ENCODE measurements at places on chromosomes 6 and 20.

DNA sequence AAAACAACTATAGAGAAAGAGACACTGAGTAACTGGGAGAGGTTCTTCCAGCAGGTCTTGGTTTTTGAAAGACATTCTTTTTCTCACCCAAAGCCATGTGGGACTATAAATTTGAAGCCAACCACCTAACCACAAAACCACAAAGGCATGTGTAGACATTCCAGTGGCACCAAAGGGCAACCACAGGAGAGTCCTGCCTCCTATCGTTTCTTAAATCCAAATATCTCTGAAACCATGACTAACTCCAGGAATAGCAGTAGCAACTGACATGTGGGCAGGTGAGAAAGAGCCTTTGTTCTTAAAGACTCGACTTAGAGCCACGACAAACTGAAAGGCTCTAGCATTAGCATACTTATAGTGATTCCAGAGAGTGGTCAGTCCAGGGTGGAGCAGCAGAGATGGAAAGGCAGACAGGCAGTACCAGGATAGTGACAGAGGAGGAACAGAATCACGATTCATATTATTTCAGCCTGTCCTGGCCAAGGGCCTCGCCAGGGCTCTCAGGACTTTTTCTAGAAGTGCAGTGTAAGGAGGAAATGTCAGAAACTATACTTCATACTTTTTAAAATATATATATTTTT is 9.4 kb upstream of the COL9A1 start:
- DNase-seq: no peak

- DNase-seq: no peak
These were observed 33.6 kb downstream of the WFDC3 start for GRCh38 chr20:45758096-45758495.

- no peak for DNase-seq
These were observed 44.6 kb upstream of the HDDC2 start for GRCh38 chr6:125346201-125346925.

- DNase-seq: no peak
These were observed 713.6 kb downstream of the RNF144B start for GRCh38 chr6:19100752-19101151.

DNA sequence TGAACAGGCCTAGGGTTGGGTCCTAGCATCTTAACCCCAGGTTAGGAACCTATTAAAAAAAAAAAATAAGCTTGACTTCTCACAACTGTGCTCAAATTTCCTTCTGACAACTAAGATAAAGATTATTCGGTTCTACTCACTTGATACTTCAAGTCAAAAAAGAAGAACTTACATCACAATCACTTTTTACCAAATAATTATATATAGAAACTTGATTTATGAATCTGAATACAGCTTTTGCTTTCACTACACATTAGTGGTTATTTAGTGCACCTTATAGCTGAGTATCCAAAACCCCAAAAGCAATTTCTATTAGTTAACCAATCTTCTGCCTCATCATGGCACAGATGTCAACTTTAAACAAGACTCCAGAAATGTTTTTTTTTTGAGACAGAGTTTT is 119.0 kb upstream of the DST start:
- DNase-seq: no peak

DNA sequence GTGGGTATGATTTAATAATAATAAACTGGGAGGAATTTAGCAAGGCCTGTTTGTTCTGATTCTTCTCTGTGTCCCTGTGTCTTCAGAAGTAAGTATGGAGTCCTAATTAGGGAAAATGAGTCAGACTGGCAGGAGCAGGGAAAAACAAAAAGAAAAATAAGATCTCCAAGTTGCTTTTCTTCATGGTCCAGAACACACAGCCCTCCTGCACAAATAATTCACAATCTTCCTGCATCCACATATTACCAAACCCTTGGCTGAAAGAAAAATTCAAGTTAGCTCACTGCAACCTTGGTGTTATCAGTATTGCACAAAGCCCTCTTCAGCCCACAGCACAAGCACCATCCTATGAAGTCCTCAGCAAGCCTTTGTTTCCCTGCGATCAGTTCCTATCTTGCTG is 142.0 kb upstream of the LAMA2 start:
- DNase-seq: no peak

DNA sequence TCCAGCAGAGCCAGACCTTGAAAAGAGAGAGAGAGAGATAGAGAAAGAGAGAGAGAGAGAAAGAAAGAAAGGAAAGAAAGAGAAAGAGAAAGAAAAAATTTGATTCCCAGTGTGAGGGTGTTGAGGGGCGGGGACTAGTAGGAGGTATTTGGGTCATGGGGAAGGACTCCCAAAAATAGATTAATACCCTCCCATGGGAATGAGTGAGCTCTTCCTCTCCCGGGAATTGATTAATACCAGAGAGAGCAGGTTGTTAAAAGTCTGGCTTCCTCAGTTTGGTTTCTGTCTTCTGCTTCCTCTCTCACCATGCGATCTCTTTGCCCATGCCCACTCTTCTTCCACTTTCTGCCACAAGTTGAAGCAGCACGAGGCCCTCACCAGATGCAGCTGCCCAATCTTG is 28.8 kb upstream of the CFAP206 start:
- no peak for DNase-seq

DNA sequence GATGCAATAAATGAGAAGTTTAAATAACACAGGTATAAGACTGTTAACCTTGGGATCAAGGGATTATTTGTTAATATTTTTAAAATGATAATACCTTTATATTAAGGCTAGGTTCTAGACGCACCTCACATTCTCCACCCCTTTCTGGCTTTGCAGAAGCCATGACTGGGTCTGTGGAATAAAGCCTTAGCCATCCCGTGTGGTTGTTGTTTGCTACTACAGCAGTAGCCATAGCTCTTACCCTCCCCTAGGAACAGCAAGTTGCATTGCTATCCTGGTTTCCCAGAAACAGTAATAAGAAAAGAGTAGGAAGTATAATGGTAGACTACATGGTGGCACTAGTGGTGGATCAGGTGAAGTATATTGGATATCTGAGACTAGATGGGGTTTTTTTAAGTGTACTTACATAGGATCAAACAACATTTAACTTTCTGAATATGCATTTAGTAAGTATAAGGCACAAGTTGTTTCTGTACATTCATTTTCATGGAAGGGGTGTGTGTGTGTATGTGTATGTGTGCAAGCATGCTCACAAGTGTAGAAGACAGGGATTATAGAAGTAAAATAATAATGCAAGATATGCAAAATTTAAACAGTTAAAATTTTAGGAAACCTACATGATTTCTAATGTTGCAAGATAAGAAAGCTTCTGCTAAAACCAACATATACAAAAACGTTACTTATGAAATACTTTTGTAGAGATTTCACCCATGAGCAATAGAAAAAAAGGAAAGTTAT is 384.2 kb downstream of the PRKN start:
- DNase-seq: no peak

GRCh38 chr20:38671186-38671585 is 53.1 kb upstream of the SLC32A1 start:
- no peak for DNase-seq

DNA sequence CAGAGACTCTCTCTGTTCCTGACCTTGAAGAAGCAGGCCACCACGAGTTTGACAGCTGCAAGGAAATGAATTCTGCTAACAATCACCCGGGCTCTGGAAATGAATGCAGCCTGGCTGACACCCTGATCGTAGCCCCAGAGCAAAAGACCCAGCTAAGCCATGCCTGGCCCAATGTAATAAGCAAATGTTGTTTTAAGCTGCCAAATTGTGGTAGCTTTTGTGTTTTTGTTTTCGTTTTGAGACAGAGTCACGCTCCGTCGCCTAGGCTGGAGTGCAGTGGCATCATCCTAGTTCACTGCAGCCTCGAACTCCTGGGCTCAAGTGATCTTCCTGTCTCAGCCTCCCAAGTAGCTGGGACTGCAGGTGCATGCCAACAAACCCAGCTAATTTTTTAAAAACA is 3.3 kb upstream of the OXT start:
- no peak for DNase-seq

DNA sequence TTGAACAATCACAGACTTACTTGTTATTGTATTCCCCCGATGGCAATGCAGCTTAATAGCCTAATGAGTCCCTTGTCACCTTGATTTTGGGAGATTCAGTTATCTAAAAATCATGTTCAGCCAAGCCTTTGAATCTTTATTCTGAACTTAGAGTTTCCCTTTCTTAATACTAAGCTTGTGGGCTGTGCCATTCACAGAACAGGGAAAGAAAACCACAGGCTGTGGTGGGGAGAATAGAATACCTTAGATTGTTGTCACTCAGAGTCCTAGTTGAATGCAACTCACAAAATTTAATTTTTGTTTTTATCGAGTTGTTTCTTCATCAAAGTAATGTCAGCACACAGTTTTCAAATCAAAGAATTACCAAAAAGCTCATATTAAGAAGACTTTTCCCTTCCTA is 37.4 kb downstream of the RFPL4B start:
- DNase-seq: no peak

DNA sequence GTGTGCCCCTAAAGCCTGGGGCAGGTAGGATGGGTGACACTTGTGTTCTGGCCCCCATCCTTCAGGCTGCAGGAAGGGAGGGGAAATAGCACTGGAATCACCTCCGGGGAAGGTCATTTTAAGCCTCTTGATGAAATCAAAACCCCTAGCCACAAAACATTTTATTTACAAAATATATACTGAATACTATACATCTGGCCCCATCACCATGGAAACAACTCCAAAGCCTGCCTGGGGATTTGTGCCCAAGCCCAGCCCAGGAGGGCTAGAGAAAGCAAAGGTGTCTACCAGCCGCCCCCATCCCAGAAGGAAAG is 2.6 kb downstream of the SMIM29 start:
- DNase-seq: no peak

GRCh38 chr20:47506335-47506734 is 4.6 kb downstream of the NCOA3 start:
- DNase-seq: no peak

DNA sequence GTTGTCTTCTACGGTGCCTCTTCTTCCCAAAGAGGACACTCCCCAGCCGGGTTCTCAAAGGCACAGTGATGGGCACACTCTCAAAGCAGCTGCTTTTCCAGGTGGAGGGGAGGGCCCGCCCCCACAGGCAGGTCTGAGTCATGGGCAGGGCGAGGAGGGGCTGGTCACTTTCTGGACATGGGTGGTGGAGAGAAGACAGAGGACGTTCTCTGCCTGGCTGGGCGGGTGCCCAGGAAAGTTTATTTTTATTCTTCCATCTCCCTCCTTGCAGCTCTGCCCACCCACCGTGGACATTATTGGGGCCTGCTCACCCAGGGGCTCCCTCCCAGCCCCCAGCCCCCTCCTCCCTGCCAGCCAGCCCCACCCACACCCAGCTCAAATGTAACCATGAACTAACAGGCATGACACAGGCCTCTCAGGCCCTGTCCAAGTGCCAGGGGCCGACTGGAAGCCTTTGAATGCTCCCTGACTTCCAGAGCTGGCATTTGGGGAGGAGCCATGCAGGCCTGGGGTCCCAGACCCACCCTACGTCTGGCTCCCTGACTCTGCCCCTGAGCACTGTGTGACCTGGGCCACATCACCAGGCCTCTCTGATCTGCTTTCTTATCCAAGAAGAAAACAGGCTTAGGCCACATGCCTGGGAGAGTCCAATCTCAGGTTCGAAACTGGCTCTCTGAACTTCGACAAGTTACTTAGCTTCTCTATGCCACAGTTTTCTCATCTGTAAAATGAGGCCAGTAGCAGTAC is 8.0 kb downstream of the TGM2 start:
- DNase-seq: no peak

DNA sequence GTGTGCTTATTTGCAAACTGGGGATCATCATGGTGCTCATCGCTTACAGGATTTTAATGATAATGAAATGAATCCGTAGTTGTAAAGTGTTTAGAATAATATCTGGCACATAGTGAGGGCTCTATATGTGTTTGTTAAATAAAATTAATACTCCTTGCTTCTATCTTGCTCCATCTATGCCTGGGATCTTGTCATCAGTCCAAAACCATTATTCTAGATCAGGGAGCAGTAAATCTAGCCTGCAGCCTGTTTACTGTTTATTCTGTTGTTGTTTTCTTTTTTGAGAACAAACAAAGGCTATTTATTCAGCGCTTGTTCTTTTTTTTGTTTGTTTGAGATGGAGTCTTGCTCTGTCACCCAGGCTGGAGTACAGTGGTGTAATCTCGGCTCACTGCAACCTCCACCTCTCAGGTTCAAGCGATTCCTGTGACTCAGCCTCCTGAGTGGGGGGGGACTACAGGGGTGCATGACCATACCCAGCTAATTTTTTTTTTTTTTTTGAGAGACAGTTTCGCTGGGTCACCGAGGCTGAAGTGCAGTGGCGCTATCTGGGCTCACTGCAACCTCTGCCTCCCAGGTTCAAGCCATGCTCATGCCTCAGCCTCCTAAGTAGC is 8.1 kb downstream of the ACOT8 start:
- no peak for DNase-seq

DNA sequence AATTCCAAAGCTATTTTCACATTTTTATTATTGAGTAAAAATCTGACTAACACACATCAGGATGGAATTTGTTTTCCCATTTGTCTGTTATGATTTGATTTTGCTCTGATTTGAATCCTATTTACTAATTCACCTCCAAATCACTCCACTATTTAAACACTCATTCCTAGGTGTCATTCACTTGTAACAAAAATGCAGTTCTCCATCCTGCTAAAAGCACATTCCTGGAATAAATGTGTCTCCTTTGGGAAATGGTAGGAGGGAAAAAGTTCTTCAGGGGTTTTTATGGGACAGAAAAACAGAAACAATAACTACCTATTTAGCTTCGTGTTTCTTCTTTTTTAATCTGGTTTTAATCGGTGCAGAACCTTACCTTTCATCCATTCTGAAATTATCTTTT is 494.1 kb upstream of the CITED2 start:
- DNase-seq: no peak

Data from 8988T (cell line).